ENCODE measurements at places on chromosomes 7 and 10.

DNA sequence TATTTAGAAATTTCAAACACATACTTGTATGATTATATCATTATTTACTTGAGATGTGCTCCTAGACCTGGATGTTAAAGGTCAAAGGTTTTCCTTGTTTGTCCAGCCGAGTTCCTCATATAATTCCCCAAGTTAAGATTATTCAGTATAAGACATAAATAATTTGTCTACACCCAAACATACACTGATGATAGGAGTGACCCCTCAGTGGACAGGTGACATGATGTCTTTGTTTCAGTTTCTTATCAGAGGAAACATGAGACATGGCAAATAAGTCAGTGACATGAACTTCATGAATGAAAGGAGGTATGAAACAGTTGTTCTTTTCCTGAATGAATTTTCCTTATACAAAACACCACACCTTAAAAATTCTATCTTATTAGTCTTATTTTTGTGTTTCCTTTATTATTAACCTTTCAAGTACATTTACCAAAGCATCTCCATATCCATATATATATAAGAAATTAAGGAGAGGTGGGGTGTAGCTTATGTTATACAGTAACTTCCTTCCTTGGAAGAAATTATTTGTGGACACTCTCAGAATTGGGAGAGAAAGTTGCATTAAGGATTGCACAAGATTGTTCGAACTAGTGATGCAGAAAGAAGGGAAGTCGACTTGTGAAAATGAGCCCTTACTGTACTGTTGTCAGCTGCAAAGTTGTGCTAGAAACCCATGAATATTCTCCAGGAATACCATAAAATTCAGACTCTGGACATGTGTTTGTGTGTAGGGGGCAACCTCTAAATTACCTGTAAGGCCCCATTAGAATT, 60.5 kb downstream of the POM121L12 start:
- ATAC-seq, result no peak

DNA sequence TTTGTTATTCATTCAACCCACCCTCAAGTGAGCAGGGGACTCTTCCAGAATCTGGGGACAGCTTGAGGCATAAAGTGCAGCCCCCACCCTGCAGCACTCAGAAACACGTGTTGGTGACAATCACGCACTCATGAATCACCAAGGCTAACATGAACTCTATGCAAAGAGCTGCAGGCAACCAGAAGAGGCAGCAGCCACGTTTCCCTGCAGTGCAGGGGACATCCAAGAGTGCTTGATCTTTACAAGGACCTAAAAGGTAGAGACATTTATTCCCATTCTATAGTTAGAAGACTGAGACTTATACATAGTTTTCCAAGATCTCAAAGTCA, 135.2 kb upstream of the GDF10 start:
- ATAC-seq, result no peak

GRCh38 chr10:44888886-44889285, 22.3 kb upstream of the TMEM72 start:
- ATAC-seq, result no peak

DNA sequence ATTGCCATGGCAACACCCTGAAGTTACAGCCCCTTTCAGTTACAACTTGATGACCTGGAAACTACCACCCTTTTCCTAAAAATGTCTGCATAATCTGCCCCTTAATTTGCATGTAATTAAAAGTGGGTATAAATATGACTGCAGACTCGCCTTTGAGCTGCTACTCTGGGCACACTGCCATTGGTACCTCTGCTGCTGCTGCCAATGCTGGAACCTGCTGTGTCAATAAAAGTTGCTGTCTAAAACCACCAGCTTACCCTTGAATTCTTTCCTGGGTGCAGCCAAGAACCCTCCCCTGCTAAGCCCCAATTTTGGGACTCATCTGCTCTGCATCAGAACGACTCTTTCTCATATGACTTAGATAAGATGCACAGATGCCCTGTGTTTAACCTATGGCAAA, 10.2 kb upstream of the FRA10AC1 start:
- no peak for ATAC-seq

- ATAC-seq, result peak; percentile 96
Measured at GRCh38 chr7:143331179-143331801, 15.4 kb downstream of the CLCN1 start.

- peak; percentile 43 for ATAC-seq
Measured at GRCh38 chr10:102744374-102745051, 765 bp downstream of the WBP1L start.

DNA sequence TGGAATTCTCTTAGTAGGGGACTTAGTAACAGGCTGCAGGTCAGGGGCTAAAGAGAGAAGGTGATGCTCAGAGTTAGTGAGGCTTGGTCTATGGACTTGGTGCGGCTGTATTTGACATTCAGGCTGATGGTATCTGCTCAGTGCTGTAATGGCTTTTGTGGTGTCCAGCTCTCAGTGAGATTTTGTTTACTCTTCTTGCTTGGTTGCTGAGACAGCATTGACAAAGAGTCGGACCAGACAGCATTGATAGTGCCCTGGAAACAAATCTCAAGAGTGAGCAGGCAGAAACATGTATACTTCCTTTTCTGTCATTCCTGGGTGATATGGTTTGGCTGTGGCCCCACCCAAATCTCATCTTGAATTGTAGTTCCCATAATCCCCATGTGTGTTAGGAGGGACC, 202.0 kb downstream of the STK31 start:
- ATAC-seq, result no peak

- no peak for ATAC-seq
Measured at GRCh38 chr10:43299579-43299978, 32.7 kb upstream of the RASGEF1A start.

DNA sequence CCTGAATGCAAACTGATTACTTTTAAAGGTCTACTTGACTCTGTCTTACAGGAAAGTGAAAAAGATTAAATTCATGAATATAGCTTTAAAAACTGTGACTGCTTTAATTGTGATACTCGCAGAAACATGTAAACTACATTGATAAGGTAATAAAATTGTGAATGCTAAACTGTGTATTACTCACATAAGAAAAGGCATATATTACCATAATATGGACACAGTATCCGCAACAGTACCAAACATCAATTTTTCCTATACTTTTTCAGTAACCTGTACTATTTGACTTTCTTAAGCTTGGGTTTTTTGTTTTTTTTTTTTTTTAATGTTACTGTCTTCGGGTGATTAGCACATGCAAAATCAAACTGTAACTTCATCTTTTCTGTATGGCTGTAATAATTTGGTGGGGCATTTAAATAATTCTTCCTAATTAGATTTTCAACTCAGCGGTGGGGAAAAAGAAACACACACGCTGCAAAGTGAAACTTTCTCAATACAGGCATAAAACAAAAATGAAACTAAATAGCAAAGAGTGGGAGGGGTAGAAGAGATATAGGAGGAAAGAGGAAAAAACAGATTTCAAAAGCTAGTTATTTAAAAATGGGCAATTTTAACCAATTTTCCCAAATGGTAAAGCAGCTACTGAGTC, 23.2 kb downstream of the NT5C3A start:
- ATAC-seq, result no peak

- ATAC-seq, result peak; percentile 9
Measured at GRCh38 chr10:103480521-103480920, 1.5 kb upstream of the CALHM3 start.

- ATAC-seq, result no peak
Measured at GRCh38 chr7:80410081-80410480, 101.8 kb downstream of the GNAT3 start.

DNA sequence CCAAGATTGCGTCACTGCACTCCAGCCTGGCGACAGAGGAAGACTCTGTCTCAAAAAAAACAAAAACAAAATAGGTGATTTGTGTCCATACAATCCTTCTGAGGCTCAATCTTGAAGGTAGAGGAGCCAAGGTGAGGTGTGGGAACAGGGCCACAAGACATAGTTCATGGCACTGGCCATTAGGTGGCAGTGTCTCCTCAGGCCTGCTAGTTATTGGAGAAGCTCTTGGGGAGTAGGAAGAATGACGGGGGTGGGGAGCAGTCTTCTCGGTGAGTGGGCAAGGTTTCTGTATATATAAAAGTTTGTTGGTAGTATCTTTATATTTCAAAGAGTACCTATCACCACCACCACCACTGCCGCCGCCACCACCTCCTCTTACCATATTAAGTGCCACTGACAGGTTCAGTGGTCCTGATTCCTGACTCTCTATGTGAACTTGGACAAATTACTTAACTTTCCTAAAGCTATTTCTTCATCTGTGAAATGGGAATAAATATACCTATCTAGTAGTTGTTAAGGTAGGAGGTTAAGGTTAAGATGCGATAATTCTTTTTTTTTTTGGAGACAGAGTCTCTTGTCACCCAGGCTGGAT, 24.0 kb downstream of the CCSER2 start:
- ATAC-seq, result peak; percentile 63

DNA sequence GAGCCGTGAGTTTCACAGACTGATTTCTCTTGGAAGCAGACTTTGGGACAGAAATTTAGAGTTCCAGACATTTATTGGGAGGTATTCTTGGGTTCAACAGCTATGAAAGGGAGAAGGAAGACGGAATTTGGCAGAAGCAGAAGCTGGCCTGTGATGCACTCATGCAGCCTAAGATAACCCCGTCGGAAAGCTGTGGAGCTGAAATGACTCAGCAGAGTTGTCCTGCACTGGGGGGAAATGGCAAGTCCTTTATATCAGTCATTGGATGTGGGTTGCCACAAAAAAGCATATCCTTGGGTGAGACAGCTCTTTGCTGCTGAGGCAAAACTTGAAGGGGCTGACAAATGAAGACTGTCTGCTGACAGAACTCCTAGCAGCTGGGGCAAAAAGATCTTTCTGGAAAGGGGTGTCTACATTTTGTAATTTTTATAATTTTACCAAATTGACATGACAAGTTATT, 11.5 kb upstream of the MICU1 start:
- no peak for ATAC-seq

GRCh38 chr10:129771024-129771423, 193.1 kb downstream of the EBF3 start:
- ATAC-seq, result no peak

DNA sequence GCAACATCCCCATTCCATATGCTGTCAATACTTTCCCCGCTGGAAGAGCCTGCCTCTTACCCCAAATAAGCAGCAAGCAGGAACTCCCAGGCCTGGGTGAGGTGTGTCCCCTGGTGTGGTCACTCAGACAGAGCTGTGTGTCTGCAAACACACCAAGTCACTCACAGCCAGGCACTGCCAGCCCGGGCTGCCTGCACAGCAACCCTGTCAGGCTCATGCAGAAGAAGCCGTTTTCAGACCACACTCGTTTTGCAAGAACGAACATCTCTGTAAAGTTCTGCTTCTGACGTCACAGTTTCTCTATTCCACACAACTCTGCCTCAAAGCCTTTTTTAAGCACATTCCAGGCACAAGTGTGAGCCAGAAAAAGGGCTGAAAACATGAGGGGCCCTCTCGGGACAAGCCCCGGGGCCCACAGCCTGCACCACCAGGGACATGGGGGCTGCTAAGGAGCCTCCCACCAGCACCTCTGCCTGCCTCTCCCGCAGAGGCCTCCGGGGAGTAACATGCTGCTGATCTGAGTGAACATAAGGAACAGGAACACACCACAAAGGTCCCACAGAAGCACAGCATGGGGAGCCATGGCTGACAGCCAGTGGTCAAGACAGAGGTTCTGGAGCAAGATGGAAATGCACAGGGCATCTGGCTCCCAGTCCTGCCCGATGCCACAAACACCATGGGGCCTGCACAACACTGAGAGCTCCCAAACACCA, 11.4 kb downstream of the PTPRN2 start:
- no peak for ATAC-seq

DNA sequence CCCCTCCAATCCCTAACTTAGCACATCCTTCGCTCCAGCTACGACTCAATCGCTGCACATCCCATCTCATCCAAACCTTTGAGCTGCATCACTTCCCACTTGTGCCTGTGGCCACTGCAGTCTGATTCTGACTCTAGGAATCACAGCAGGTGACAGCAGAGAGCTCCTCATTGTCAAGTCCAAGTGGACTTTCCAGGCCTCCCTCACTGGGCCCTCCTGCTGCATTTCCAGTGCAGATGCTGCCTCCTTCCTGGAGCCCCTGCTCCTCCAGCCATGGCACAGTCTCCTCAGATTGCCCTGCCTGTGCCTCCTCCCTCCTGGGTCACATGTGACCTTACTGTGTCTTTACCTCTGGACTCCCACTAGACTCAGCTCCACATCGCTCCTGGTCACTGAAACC, 157.3 kb downstream of the USP6NL start:
- ATAC-seq, result no peak

- no peak for ATAC-seq
Measured at GRCh38 chr10:17249820-17250219, 21.8 kb downstream of the VIM start.

DNA sequence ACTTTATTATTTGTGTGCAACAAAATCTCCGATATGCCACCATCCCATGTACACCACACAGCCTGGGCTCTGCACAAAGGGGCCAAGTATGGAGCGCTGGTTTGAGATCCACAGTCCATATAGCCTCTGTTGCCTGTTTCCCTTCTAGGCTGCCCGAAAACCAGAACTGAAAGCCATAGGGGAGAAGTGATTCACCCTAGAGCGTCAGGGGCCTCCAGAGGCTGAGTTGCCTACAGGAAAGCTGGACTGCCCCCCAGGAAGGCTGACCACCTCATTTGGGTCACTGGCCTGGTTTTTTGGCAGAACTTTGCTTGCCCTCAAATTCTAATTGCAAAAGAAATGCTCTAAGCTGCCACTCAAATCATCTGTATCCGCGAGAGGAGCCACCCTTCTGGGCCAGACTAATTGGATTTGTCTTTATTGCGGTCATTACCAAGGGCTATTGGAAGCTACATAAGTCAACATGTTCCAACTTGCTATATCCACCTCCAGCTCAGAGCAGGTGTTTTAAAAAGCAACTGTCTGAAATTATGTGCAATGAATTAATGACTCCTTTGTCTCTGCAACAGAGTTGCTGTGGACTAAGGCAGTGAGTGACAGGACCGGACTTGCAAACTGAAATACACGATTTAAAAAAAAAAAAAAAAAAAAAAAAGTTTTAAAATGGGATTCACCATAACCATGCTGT, 28.3 kb upstream of the FRMD4A start:
- ATAC-seq, result peak; percentile 80

DNA sequence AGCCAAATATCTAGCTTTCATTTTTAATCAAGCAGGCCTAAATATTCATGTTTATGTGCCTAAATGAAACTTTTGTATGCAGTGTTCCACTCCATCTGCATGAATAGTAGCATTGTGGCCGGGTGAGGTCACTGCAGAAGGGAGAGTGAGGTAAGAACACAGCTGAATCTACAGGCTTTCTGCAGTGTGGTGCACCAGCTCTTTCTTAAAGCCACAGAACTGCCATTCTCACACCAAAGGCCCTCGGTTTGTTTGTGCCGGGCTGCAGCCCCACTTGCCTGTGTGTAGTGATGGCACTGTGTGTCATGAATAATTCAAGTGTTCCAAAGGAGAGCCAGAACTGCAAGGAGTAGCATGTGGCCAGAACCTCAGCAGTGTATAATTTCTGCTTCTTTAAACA, 204.1 kb downstream of the TRIL start:
- no peak for ATAC-seq

DNA sequence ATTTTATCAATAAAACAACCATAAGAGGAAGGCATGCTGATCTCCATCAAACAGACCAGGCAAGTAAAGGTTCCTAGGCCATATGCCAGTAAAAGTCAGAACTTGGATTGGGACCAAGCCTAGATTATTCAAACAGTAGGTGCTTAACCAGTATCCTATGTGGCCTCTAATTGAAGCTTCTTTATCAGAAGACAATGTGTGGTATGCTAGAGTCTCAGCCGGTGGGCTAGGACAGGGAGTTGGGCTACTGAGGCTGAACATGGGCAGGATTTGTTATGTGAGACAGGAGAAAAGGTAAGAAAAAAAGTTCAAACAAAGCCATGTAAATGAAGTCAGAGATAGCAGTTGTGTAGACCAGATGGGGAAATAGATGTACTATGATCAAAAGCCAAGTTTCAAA, 413.7 kb upstream of the GHITM start:
- no peak for ATAC-seq
